Common myeloid progenitor, CD34-positive (primary cell): ENCODE measurements at places on chromosomes 12 and 14.

DNA sequence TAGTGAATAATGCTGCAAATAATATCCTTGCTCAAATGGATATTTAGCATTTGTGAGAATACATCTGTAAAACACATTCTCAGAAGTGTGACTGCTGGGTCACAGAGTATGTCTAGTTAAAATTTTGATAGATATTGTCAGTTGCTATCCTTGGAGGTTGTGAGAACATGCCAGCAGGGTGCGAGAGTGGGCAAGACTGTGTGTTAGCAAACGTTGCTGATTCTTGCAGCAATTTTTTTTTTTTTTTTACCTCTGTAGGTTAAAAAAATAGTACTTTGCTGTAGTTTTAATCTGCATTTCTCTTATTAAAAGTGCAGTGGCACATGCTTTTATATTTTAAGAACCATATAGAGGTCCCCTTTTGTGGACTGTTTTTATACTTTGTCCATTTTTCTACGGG, 4.5 kb upstream of the NYNRIN start:
- DNase-seq, result no peak

DNA sequence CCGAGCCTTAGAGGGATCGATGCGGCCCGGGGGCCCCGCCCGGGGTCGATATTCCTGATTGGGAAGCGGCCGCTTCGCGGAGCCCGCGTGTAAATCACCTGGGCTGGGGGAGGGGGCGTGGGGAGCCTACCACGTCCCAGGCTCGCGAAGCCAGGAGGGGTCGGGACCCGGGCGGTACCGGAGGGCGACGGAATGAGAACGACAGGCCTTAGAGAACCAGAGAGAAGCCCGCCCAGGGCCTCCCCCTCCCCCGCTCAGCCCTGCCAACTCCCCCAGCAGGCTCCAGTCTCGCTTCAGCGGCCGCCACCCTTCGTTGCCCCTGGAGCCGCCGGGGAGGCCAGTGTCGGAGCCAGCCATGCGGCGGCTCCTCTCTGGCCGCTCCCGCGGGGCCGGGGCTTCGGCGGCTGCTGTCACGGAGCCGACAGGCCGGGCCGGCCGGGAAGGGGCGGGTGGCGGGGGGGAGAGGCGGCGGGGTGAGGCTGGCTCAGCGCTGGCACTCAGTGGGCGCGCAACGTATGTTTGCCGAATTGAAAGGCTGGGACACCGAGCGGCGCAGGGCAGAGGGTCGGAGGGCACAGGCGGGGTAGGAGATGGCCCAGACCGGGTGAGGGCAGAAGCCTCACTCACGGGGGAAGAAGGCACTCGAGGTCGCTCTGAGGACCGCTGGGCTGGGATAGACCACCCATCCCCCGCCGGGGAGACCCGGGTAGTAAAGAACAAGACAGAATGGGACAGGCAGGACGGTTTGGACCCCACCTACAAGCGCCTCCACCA, 1.4 kb upstream of the DNAJC22 start:
- peak; percentile 48 for DNase-seq

GRCh38 chr12:6039894-6040601, 84.4 kb downstream of the VWF start:
- peak; percentile 72 for DNase-seq

- no peak for DNase-seq
Measured at GRCh38 chr12:71436696-71437095, 2.9 kb upstream of the LGR5 start.

DNA sequence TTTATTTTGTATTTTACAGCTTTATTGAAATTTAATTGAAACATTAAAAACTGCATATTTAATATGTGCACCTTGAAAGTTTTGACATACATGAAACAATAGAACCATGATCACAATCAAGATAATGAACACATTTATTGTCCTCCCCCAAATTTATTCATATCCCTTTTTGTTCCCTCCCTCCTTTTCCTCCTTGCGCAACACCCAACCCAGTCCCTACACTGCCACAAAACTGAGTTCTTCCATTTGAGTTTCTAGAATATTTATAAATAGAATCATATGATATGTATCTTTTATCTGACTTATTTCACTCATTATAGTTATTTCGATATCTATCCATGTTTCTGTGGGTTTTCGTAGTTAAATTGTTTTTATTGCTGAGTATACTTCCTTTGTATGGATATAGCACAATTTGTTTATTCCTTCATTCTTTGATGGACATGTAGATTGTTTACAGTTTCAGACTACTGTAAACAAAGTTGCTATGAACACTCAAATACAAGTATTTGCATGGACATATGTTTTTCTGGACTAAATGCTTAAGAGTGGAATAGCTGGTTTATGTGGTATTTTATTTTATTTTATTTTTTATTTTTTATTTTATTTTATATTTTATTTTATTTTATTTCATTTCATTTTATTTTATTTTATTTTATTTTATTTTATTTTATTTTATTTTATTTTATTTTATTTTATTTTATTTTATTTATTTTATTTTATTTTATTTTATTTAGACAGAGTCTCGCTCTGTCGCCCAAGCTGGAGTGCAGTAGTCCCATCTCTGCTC, 359.1 kb downstream of the SLC6A15 start:
- no peak for DNase-seq

- DNase-seq, result no peak
Measured at GRCh38 chr12:11859705-11860425, 210.4 kb downstream of the ETV6 start.

GRCh38 chr12:5480218-5480937, 48.5 kb downstream of the NTF3 start:
- DNase-seq, result no peak

DNA sequence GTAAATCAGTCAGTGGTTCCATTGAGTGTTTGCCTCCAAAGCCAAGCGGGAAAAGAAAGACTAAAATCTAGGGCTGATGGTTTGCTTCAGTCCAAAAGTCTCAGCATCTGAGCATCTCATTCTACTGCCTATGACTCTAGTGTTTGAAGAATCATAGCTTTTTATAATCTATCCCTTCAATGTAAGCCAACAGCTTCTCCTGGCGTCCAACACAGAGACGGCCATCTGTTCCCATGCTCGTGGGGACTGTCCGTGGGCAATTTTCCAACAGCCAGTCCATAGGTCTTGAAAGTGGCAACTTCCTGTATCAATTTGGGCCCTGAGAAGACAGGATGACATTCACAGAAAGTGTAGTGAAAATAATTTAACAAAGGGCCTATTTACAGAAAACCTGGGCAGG, 544.4 kb upstream of the TMEM132C start:
- DNase-seq, result no peak

- DNase-seq, result no peak
Measured at GRCh38 chr12:71958056-71958455, 19.4 kb downstream of the TPH2 start.

DNA sequence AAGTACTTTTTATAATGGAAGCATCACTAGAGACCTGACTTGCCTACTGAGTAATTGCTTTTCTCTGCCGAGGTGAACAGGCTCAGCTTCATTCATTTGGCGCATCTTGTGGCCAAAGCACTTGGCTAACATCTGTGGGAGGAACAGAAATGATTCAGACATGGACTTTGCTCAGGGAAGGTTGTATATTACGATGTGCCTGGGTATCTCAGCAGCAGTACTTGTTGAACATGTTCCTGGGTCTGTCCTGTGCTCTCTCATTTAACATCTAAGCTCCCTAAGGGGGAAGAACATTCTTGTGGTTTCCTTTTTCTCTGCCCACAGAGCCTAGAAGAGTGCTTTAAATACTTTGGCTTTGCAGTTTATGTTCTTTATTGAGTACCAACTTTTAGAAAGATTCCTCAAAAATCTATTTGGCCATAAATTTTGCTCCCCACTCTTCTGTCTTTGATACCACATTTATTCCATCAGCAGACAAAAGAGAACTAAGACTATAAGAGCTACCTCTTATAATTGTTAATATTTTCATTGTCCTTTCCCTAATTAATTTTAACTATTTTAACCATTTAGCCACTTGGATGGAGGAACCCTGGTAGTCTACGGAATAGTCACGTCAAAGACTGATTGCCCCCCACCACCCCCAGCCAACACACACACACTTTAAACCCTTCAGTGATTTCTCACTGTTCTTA, 101.2 kb upstream of the EGLN3 start:
- DNase-seq, result peak; percentile 44

- DNase-seq, result peak; percentile 82
Measured at GRCh38 chr14:95507174-95507573, 9.3 kb downstream of the SYNE3 start.

GRCh38 chr12:89251342-89252271, 100.7 kb downstream of the DUSP6 start:
- DNase-seq, result peak; percentile 48

DNA sequence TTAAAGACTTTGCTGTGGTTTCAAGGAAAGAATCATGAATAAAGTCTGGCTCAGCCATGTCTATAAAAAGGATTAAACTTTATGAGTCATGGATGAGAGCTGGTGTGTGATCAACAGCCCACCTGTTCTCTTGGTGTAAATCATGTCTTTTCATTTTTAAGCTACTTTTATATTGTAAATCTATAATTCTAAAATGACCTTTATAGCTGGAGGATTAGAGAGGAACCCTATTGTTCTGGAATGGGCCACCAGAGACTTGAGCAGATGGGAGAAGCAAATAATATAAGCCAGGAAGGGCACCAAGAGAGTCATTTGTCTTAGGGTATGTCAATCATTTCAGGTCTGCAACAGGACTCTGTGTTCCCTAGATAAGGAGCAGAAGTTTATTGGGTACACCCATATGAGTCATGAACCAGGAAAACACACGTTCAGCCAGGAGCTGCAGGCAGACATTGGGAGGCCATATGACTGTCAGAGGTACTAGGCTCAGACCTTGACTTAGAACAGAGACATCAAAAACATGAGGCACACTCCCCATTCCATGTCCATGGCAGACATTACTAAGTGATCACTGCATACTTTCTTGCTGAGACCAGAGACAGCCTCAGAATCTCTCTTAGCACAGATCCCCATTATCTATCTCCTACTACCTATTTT, 49.3 kb downstream of the NDUFA12 start:
- peak; percentile 44 for DNase-seq

DNA sequence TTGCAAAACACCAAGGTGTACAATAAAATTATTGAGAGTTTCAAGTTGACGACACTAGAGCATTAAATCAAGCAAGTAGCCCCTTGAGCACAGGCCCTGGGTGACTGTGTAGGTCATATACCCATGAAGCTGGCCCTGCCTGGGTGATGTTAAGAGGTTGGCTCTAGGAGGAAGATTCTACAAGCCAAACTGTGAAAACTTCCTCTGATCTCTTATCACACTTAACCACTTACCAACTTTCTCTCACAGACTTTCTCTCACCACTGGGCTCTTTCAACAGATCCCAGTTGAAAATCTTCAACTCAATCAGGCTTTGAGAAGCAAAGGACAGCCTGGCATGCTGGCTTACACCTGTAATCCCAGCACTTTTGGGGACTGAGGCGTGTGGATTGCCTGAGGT, 186.9 kb upstream of the BTG1 start:
- no peak for DNase-seq

DNA sequence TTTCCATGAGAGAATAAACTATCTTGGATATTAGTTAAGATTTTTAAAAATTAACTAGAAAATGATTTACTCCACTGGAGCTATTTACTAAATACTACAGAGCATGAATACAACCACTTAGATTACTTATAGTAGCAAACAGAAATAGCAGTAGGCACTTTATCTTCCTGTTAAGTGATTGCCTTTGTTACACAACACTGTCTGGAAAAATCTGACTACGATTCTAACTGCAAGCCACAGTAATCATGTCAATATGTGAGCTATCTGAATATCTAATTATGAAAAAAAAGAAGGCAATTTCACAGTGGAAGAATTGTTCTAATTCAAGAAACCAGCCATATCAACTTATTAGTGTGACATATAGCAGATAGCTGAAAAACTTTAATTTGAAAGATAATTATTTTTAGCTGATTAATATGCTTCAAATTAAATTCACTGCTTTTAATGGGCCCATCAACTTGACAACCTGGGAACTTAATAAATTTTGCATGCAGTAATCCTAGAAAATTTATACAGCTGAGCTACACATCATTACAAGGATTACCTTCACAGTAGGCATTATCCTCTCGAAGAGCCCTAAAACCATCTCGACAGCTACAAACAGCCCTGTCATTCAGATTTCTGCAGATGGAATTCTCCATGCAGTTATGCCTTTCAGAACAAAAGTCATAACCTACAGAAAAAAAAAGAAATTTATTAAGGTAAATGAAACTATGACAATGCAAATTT, 172.8 kb downstream of the NELL2 start:
- no peak for DNase-seq

GRCh38 chr14:75306927-75307699, 28.5 kb downstream of the FOS start:
- DNase-seq, result peak; percentile 64

- DNase-seq, result no peak
Measured at GRCh38 chr12:28568704-28569103, 378.4 kb downstream of the CCDC91 start.

DNA sequence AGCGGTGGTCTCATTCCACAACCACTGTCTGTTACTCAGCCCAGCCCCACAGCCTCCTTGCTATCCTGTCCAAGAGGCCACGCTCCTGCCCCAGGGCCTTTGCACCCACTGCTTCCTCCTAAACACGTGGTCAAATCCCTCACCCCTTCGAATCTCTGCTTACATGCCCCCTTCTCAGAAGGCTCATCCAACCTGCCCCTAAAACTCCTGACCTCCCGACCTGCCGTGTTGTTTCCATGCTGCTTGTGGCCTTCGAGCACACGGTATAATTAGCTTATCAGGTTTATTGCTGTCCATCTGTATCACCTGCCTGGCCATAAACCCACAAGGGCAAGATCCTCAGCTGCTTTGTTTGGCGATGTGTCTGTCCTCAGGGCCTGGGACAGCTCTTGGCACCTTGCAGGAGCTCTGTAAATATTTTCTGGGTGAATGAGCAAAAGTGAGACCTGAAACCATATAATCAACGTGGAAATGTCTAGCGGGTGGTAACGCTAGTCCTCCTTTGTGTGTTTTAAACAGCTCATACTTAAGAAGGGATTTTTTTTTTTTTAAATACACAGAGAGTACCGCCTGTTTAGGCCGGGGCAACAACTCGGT, 36.0 kb downstream of the SCARB1 start:
- no peak for DNase-seq

DNA sequence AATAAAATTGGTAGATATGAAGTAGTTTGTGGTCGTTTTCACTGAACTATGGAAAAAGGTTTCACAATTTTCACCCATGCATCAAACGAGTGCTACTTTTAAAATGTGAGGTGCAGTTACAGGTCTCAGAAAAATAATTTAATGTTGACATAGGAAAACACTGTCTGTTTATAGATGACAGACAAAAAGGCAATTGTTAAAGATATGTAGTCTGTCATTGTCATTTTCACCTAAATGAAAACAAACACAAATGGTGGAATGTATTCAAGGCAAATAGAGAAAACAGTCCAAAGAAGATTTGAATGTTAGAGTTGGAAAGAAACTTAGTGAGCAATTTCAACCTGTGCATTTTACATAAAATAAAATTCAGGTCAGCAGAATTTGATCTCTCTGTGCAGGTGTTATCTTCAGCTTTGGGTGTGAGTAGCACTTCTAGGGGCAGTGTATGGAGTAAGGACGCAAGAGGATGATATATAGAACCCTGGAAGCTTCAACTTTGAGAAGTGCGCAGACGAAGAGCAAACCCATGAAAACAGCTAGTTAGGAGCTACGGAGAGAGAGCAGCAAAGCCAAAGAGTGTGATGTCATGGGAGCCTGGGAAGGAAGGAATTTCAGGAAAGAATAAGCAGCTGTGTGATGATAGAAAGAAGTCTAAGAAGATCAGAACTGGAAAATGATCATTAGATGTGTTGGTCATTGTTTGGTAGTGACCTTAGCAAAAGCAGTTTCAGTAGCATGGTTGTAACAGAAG, 6.2 kb downstream of the RERG start:
- DNase-seq, result no peak
